CD4-positive, alpha-beta T cell treated with Interleukin-12 subunit alpha and Interleukin-12 subunit beta, for 1 hour (primary cell): ENCODE measurements at places on chromosomes 4 and X.

- DNase-seq: no peak
Measured at GRCh38 chr4:142485452-142485851, 360.6 kb downstream of the INPP4B start.

DNA sequence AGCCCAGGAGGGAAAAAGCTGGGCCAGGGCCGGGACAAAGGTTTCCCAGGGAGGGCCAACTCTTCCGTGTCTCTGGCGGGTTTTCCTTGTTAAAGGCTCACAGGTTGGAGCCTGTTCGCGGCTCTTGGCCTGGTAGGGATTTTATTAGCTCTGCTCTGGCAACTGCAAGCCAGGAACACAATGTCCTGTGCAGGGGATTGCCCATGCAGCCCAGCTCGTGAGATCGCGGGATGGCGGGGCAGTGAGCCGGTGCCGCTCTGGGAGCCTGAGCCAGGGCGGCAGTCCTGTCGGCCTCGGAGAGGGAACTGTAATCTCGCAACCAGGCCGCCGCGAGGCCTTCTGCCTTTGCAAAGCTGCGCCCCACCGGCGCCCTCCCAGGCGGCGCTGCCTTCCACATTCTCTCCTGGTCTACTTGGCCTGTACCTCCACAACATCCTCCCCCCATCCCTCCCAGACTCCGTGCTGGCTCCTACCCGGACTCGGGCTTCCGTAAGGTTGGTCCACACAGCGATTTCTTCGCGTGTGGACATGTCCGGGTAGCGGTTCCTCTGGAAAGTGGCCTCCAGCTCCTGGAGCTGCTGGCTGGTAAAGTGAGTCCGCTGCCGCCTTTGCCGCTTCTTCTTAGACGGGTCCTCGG is 2.1 kb downstream of the PITX2 start:
- no peak for DNase-seq

DNA sequence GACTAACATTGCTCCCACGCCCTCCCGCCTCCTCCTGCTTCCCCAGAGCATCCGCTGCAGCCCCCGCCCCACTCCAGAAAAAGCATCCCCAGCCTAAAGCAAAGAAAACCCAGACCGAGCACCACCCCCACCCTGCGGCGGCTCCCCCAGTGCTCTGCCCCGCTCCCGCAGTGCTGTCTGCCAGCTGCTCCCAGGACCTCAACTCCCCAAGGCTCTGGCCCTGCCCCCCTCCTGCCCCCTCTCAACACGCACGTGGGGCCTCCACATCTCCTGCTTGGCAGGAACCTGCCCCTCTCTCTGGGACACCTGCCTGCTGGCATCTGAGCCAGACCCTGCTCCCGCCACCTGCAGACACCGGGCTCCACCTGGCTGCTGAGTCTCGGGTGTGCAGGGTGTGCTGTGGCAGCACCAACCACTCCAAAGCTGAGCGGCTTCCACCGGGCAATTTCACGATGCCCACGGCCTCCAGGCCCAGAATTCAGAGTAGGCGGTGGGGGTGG is 79.4 kb downstream of the FAM53A start:
- peak; percentile 77 for DNase-seq

GRCh38 chrX:20315140-20315539 is 48.4 kb upstream of the RPS6KA3 start:
- no peak for DNase-seq

GRCh38 chr4:159946983-159947615 is 844.2 kb downstream of the RAPGEF2 start:
- DNase-seq: no peak
